ENCODE measurements at places on chromosomes 3 and 15.

DNA sequence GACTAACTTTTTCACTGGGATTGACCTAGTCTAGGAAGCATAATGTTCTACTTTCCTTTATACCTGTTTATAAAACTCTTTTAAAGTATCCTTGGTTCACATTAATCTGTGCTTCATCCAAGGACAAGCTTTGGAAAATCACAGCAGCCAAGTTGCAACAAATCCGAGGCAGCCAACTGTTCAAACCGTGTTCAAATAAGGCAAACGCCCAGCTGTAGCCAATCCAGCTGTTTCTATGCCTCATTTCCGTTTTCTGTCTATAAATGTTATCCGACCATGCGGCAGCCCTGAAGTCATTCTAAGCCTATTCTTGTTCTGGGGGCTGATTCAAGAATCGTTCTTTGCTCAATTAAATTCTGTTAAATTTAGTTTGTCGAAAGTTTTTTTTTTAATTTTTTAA is 78.3 kb downstream of the FMN1 start:
- DNase-seq: no peak

- DNase-seq: no peak
These were observed 191.9 kb downstream of the GABRB3 start for GRCh38 chr15:26580943-26581342.

DNA sequence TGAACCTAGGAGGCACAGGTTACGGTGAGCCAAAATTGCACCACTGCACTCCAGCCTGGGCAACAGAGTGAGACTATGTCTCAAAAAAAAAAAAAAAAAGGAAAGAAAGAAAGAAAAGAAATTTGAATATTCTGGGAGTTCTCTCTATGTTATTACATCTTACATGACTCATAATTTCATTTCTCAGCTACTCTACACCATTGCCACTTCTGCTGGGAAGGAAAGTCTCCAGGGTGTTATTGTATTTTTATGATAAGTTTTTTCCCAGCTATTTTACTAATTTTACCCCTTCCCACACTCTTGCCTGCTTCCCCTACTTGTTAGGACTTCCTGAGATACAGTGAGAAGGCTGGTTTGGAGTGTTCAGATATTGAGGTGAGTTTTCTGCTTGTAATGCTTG is 69.7 kb upstream of the UMPS start:
- DNase-seq: no peak

DNA sequence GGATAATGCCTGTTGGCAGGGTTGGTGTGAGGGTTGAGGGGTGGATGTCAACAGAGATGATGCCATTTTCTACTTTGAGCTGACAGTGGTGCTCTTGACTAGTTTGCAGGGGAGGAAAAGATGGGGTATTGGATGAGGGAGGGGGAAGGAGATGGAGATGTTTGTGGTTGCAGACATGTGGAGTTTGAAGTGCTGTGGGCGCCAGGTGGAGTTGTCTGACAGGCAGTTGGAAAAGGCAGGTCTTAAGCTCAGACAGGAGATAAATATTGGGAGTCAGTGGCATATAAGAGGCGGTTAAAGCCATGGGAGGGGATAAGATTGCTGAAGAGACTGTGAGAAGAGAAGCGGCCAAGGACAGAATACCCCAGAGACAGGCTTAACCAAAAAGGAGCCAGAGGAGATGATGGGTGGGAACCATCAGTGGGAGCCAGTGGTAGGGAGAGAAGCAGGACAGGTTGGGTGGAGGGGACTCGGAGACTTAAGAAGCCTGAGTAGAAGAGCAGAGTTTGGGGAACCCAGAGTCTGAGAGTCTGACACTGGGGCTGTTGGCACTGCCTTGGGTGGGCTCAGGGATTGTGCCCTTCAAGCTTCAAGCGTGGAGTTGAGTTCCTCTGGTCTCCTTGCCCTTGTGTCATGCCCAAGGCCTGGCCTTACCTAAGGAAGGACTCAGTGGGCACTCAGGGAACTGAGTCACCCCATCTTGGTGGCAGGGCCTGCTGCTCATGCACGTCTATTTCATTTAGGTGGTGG is 13.9 kb downstream of the COPG1 start:
- no peak for DNase-seq

GRCh38 chr15:51266656-51267050 is 71.7 kb downstream of the CYP19A1 start:
- no peak for DNase-seq

DNA sequence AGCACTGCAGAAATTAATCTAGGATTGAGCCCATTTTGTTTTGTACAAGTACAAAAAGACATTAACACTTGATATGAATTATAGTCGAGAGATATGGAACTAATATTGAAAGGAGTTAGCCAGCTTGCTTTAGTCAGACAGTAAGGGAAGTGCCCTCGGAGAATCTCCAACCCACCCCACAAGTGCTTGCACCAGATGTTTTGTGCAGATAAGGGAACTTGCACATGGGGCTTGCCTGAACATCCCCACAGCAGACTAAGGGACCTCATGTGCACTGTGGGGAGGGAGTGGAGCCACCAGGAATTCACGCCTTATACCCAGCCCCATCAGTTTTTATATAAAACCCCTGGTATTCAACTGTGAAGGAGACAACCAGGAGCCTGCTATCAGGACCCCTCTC is 122.3 kb downstream of the EFHB start:
- DNase-seq: no peak

GRCh38 chr3:76509179-76509830 is 530.6 kb upstream of the ROBO2 start:
- no peak for DNase-seq

GRCh38 chr3:81874738-81875137 is 113.3 kb upstream of the GBE1 start:
- no peak for DNase-seq

DNA sequence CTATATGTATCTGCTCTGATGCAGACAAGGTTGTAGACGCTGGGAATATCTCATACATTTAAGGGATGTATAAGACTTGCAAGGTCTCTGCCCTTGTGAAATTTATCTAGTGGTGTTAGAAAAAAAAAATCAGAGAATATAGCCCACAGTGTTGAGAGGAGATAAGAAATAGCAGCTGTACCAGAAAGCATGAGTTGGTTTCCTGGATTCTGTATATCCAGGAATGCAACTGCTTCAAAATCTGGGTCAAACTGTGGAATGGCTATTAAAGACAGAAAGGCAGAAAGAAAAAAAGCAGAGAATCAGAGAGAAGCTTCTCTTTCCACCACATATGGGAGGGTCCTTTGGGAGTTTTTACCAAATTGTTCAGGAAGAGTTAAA is 1.5 kb upstream of the TMEM212 start:
- no peak for DNase-seq

DNA sequence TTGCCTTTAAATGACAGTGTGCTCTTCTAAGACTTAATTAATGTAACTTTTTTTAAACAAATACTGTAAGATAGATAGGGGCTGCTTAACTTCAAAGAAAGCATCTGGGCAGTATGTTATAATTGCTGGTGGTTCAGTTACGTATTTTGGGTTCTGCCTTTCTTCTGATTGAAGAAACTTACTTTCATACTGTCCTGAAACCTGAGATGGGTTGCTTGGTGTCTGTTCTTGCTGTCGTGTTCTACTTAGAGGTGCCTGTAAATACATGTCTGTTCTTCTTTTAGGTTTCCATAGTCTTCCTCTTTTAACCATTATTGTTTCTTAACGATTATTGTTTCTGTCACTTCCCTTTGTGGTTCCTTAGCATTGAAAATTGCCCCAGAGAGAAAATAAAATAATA is 297.7 kb upstream of the CHRM5 start:
- no peak for DNase-seq

DNA sequence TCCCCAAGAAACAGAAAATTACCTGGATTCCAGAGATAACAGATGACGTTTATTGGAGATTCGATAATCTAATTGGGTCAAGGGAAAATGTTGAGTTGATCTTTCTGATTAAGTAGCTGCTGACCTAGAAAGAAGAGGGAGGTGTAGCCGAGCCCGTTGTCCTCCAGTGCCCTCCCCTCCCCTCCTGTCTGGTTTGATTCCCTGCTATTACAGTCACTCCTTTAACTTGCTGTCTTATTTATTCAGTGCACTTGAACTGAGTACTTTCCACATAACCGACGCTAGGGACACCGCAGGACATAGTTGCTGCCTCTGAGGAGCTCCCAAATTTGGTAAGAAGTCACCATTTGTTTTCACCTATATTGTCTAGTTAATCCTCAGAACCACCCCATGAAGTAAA is 103.7 kb downstream of the AQP9 start:
- DNase-seq: no peak

- no peak for DNase-seq
These were observed 22.5 kb upstream of the BNIP2 start for GRCh38 chr15:59711451-59712243.

DNA sequence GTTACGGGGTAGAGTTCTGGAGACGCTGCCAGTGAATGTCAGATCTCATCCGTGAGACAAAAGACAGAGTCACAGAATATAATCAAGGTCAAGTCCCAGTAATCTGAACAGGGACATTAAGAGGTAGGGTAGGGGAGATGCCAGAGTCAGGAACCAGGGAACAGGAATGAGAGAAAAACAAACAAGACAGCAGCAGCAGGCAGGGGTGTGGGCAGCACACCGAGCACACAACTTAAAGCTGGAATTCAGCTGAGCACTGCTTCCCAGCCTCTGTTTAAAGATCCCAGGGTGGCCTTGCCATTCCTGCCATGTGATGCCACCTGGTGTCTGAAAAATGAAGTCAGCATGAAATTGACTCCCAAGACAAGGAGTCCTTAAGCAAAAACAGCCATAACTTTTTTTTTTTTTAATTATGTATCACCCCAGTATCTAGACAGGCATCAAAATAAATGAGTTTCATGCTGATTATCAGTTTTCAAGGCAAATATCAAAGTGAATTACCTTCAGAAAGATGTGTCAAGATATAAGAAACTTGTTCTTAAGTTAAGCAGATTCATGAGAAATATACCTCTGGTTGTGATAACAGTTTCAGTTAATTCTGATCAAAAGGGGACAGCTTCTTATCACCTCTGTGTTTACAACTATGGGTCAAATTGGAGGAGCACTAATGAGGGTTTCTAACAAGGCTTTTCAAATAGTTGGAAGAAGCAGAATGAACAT is 203.7 kb downstream of the SLC9A9 start:
- peak; percentile 5 for DNase-seq

GRCh38 chr3:127698286-127698685 is 25.5 kb downstream of the ABTB1 start:
- no peak for DNase-seq

- DNase-seq: peak; percentile 64
These were observed 10.5 kb upstream of the EIF4A2 start for GRCh38 chr3:186772701-186773417.

DNA sequence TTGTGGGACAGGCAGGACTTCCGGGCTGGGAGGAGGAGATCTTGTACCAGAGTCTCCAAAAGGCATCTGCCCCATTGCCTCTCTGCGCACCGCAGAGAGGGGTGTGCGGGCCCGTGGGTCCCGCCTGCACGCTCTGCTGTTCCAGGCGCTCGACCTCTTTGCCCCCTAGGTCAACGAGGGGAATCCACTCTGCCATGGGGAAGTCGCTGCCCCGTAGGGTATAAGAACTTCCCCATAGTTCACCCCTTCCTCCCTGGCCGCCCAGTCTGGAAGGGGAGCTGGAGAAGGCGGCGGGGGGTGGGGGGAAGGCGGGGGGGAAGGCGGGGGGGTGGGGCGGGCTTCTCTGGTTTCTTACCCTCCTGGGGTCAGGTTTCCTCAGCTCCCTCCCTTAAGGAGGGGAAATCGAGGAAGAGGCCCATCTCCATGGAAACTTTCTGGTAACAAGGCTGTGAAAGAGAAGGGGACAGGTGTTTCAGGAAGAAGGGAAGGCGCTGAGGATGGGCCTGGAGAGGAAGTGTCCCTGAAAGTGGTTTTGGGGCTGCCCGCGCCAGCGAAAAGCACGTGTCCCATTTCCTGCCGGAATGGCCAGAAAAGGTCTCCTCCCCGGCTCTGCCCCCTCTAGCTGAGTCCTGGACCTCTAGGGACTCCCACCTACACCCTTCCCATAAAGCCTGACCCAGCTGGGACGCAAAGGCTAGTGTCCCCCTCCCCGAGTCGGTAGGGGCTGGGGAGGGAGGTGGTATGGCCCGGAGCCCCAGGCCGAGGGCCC is 27.5 kb downstream of the NR1I2 start:
- no peak for DNase-seq

Measured in CD4-positive, alpha-beta T cell treated with Interleukin-12 subunit alpha and Interleukin-12 subunit beta, for 1 hour (primary cell).